NCI-H1436 treated with DMSO at 0.1 percent for 48 hours (cell line): ENCODE measurements at places on chromosomes 7 and 10.

DNA sequence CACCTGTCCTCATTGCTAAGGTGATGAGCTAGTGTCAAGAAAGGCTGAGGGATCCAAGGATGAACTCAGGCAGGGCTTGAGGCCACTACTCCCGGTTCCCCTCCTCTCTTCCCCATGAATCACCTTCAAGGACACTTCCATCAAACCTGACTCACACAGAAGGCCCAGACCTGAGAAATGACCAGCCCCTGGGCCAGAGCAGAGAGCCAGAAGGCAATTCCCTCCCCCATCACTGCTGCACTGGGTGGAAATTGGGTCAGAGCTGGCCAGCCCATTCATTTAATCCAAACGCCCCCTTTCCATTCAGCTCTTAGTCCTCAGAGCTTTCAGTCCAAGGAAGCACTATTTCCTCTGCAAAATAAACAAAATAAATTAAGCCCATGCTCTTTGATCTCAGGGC is 182.0 kb downstream of the KCNMA1 start:
- DNase-seq = no peak

- DNase-seq = no peak
These were observed 12.7 kb downstream of the TASOR2 start for GRCh38 chr10:5697342-5697741.

GRCh38 chr10:129962872-129963640 is 1.0 kb downstream of the EBF3 start:
- DNase-seq = no peak

DNA sequence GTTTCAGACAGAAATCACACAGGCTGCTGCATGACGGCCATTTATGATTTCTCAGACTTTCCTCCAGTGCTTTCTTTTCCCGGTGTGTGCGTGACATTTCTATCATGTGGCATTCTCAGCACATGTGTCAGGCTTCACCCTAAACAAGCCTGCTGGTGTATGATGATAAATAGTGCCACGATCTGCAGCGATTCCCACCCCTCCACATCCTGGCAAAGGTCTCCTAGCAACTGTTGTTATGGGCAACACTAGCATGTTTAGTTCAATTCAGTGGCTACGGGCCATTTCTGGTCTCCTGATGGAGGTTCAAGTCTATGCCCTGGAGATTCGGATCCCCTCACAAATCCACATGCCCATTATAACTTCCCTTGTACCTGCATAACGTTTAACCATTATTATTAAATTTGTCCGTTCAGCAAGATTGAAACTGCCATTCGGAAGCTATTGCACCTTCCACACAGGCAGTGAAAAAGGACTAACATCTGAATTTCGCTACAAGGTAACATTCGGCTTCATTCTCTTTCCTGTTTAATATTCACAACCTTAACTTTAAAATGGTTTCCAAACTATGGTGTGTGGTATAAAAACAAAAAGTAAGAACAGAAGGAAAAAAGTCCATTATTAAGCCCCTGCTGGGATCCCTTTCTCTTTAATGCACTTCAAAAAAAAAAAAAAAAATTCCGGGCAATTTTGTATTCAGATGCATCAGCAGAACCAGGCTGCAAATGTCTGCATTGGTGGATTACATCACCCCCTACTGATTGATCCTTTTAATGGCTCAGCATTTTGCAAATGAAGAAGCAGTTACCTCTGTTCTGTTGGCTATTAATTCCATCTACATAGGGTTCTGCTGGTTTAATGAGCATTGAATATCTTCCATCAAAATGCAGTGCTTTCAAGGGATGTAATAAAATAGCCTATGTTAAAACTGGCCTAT is 90.2 kb downstream of the FRMD4A start:
- no peak for DNase-seq

- DNase-seq = no peak
These were observed 95.8 kb downstream of the ARHGAP22 start for GRCh38 chr10:48508791-48509772.

DNA sequence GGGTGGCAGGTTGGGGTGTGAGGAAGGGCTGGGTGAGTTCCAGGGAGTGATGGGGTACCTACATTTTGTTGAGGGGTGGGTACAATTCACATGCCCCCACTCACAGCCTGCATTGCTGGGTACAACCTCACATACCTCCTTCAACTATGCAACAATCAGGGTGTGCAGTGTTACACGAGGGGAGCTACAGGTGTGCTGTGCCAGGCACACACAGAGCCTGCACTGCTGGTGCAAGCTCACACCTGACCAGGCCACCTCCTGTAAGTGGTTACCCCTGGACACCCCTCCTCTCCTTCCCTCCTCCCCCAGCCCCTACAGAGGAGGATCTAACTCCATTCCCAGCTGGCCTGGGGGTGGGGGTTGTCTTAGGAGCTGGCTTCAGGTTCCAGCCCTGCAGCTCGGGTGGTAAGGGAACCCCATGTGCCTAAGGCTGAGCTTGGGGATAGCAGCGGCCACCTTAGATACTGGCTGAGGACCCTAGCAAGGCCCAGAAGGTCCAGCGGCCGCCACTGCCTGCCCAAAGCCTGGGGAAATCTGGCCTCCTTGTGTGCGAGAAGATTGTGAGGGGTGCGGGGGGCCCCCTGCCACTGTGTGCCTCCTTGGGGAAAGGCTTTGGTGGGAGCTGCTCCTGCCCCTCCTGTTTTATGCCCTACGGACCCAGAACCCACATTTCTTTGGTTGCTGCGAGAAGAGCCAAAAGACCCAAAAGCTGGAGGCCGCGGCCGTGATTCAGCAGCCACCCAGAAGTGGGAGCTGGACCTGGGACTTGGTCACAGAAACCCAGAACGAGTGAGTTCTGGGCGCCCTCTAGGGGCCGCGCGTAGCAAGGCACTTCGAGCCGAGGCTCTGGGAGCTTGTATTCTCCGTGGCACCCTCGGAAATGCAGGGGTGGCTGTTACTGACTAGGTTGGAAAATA is 10.8 kb downstream of the TLX1 start:
- peak; percentile 10 for DNase-seq

GRCh38 chr7:65404020-65404419 is 30.4 kb downstream of the ZNF92 start:
- no peak for DNase-seq

DNA sequence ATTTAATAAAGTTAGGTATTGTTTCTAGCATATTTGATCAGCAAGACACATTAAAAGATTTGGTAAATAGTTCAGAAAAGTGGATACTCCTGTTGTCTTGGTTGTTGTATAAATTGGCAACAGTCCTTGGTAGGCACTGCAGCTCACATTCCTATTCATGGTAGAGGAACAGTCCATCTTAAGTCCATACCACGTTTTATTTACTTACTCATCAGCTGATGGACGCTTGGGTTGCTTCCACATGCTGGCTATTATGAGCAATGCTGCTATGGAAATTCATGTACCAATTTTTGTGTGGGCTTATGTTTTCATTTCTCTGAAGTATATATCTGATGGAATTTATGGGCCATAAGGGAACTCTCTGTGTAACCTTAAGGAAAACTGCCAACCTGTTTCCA is 43.3 kb downstream of the C10orf120 start:
- DNase-seq = no peak

- DNase-seq = no peak
These were observed 18.4 kb downstream of the VSTM4 start for GRCh38 chr10:49096890-49097445.

DNA sequence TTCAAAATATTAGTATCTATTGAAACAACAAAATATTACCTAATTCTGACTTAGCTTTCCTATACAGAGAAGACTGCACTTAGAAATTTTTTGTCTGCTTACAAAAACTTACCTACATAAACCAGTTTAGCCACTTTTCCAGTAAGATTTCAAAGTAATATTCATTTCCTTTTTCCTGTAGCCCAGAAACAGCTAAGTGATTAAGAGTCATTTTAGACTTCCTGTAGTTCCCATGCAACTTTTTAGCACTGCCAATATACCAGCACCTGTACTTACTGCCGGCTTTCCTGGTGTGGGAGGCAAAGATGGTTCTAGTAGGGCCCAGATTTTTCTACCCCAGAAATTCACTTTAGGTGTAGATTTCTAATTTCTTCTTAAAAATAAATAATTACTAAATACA is 21.8 kb downstream of the NT5C2 start:
- DNase-seq = no peak

GRCh38 chr7:155208681-155209477 is 88.8 kb upstream of the INSIG1 start:
- no peak for DNase-seq

- DNase-seq = no peak
These were observed 8.5 kb upstream of the METTL27 start for GRCh38 chr7:73850781-73851207.

DNA sequence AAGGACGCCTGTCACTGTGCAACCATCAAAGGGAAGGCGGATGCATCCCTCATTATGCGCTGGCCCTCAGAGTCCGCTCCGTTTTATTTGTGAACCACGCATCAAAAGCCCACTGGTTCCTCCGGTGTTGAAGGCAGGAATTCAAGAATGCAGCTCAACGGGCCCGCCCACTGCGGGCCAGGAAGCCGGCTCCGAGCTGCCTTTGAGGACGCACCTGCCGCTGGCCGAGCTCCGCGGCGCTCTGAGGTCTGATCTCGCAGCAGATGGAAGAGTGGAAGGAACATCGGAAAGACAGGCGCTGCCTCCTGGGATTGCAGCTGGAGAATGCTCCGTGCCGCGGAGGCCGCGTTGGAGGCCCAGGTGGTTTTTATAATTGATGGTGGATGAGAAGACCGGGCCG is 56.9 kb upstream of the ADGRA1 start:
- no peak for DNase-seq

DNA sequence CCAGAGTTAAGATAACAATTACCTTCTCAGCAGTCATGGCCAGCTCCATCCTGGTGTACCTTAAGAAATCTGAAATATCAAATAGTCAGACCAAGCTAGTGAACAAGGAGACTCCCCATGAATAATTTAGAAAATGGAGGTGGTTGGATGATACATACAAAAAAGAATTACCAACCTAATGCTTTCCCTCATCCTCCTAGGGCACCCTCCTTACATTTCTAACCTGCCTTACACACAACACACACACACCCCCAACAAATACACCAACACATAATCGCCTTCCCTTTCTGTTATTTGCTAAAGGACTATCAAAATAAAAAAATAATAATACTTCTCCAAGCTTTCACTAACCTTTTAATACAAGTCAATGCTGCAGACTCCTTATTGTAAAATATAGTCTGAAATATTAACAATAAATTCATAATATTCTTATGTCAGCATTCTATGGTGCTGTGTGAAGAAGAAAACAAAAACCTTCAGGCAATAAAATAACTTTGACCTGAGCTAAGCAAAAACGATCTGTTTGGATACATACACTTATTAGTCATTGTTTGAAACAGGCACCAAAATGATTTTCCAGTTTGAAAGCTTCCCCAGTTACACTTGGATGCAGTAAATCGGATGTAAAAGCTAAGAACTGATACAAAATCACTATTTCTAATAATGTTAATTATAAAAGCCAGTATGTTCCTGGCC is 3.4 kb downstream of the TWIST1 start:
- DNase-seq = no peak

DNA sequence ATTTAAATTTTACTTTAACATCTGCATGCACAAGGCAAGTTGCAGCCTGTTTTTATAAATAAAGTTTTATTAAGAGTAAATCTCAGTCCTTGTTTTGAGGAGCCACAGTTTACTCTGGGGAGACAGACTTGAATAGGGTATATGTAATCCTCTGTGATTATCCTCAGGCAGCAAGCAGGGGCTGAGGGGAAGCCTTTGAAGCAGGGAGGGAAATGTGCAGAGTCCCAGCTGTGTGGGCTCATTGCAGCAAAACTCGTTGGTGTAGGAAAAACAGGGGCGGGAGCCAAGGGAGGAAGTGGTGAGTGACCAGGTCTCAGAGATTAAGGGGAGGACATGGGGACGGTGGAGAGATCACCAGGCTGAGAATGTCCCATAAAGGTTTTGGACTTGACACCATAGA is 34.3 kb upstream of the SMC3 start:
- DNase-seq = no peak

- DNase-seq = no peak
These were observed 80.5 kb upstream of the FGFR2 start for GRCh38 chr10:121678631-121679174.

DNA sequence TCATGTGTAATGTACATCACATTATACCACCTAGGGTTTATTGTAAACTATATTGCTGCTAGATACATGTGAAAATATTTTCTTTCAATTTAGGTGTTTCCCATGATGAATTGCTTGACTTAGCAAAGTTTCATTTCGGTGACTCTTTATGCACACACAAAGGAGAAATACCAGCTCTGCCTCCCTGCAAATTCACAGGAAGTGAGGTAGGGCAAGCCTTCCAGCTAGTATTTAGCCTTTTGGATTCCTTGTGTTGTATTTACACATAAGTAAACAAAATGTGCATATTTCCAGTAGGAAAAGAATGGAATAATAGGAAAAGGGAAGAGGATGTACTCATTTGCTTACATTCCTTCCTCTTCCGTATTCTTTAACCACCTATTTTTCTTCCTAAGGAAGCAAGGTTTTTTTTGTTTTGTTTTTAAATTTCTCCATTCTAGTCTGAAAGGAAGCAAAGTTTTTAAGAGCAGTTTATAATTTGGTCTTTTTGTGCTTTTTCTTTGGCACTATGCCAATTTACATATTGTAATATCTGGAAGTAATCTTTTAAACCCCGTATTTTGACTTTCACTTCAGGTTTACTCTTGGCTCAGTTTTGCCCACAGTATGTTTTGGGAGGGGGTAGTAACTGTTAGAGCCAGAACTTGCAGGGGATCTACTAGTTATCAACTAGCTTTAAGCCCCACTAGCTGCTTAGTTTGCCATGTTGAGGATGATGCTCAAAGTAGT is 10.4 kb downstream of the PMPCB start:
- DNase-seq = no peak

DNA sequence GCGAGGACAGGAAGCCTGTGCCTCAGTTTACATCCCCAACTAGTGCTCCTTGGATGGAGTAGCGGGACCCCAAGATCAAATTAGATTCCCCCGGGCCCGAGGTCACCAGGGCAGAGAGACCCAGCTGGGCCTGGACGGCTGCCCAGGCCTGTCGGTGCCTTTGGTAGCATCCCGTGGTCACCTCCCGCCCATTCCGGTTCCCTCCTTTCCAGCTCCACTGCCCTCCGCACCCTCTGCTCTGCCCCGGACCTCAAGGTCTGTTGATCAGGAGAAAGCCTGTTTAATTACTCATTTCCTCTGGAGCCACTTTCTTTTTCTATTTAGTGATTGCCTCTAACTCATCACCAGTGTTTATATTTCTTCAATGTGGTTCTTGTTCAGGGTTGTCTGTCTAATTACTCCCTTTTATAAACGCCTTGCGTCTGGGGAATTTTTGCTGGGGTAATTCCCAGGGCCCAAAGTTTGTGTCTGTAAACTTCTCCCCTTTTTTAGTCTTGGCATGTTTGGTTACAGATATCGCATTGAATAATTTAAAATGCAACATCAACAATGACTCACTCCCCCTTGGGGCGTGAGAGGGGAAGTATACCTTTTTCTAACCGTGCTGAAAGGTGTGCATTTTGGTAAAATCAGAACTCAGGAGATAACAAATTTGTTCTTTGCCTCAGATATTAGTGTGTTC is 1.9 kb downstream of the FOXK1 start:
- no peak for DNase-seq

GRCh38 chr10:36220151-36220550 is 578.1 kb upstream of the FZD8 start:
- no peak for DNase-seq

DNA sequence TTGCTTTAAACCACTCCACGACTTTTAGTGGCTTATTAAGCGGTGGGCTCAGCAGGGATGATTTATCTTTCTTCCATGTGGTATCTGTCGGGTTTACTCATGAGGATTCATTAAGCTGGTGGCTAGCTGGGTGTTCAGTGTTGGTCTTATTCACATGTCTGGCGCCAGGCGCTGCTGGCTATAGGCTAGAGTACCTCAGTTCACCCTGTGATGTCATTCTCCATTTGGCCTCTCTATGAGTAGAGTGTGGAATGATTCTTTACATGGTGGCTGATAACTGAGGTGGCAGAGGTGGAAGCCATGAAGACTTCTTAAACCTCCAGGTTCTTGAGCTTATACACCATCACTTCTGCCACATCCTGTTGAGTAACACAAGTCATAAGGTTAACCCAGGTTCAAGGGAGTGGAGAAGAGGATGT is 115.4 kb downstream of the MLLT10 start:
- no peak for DNase-seq
